Epithelial cell of esophagus (primary cell): ENCODE measurements at places on chromosomes 3 and 15.

- no peak for DNase-seq
Measured at GRCh38 chr3:128076483-128077201, 24.4 kb downstream of the SEC61A1 start.

- DNase-seq: no peak
Measured at GRCh38 chr3:106232956-106233355, 364.1 kb upstream of the CBLB start.

DNA sequence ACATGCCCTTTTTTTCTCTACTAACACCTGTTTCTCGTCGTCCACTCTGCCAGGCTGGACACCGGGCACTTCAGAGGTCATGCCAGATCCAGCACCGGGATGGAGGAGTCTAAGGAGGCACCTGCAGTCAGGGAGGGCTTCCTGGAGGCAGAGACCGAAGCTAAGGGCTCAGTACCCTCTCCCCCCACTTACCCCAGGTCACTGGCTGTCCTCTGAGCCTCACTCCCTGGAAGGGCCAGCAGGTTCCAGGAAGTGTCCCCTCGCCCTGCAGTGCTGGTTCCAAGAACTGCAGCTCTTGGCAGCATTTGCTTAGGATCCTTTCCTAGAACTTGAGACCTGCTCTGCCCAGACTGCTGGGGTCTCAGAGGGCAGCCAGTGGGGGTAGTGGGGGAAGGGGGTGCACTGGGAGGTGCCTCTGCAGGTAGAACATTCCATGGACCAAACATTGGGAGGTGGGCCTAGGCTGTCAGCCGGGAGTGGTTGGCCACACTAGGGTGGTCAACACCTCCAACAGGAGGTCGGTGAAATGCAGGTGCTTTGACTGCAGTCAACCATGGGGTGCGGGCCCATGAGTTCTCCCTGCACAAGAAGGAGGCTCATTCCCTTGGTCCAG lies 11.3 kb downstream of the CISH start:
- no peak for DNase-seq

- no peak for DNase-seq
Measured at GRCh38 chr3:160265088-160265487, 39.9 kb downstream of the C3orf80 start.

DNA sequence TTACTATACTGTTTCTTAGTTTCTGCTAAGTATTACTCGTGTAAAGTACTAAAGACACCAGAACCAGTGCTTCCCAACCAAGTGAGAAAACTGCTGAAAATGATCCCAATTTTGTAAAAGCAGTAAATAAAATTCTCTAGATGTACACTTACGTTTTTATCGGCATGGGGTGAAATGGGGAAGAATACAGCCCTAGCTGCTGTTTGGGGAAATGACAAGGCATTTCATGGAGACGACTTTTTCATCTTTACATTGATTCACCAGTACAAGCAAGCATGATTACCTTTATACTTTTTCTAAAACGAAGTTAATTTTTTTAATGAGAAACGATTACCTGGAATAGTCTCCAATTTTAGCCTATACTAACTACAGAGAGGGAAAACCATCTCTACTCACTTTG lies 1.4 kb downstream of the PSMD6 start:
- no peak for DNase-seq

- DNase-seq: peak; percentile 33
Measured at GRCh38 chr3:170180079-170180907, 1.2 kb downstream of the PHC3 start.

GRCh38 chr15:31457631-31458526 lies 131.2 kb downstream of the KLF13 start:
- peak; percentile 86 for DNase-seq

- peak; percentile 48 for DNase-seq
Measured at GRCh38 chr3:46946856-46947545, 29.5 kb downstream of the CCDC12 start.

- DNase-seq: no peak
Measured at GRCh38 chr15:81950841-81951414, 94.9 kb downstream of the MEX3B start.

- no peak for DNase-seq
Measured at GRCh38 chr3:69094467-69095205, 9.9 kb downstream of the ARL6IP5 start.

DNA sequence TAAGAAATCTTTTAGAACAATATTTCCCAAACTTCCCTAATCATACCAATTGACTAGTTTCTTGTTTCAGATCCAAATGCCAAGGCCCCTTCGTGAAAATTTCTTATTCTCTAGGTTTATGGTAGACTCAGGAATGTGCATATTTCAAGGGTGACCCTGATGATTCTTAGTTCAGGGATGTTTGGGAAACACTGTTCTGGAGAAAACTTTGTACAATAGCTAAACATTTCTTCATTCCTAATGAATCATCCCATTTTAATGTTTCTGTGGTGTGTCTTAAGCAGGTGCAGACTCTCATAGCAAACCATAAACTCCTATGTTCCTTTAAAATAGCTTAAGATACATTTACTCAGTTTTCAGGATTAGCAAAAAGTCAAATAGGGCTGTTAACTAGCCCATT lies 314.5 kb downstream of the TIGIT start:
- DNase-seq: peak; percentile 54

- peak; percentile 81 for DNase-seq
Measured at GRCh38 chr3:30544812-30545211, 61.6 kb upstream of the TGFBR2 start.

DNA sequence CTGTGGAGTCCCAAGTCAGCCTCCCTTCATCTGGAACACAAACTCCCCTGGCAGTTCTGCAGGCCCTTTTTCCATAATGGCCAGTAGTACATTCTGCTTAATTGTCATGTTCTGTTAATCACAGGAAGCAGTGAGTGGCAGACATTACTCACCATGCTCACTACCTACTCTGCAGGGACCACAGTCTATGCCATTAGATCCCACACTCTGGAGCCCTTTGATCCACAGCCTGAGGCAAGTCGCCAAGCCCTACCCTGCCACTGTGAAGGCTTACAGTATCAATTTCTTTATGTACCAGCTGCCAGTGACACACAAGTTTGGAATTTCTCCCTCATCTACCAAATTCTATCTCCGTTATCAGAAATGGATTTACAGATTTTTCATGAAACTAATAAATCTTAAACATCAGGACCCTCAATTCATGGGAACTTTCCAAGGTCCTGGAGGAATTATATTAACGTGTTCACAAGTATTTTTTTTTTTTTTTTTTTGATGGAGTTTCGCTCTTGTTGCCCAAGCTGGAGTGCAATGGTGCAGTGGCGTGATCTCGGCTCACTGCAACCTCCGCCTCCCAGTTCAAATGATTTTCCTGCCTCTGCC lies 20.6 kb upstream of the WWTR1 start:
- peak; percentile 54 for DNase-seq

- no peak for DNase-seq
Measured at GRCh38 chr3:45259133-45259532, 33.0 kb upstream of the TMEM158 start.

DNA sequence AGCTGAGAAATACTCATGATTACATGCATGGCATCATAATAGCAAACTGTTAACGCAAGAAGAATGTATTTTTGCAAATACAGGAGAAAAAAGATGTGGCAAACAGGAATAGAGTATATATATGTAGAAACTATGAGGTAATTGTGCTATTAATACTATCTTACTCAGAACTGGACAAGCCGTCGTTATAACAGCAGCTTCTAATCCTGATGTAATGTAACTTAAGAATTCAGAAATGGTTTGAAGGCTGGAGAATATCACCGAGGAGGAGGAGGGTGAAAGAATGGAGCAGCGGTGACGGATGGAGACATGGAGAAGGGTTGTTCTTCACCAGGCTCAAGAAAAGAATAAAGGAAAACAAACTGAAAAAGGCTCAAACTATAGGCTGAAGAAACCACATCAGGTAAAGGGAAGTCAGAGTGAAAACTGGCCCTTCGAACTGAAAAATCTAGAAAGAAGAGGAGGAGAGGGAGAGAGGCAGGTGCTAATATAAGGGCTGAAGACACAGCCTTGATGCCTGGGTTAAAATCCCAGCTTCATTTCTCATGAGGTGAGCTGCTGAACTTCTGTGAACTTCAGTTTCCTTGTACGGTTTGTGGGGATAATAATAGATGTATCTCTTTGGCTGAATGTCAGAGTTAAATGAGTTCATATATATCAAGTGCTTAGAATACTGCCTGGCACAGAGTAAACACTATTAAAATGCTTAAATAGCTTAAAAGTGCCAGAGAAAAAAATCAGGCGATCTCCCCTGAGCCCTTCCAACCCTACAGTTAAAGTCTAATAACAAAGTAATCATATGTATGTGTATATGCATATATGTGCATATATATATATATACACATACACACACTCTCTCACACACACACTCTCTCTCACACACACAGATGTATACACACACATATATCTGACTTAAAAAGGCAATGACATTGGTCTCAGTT lies 43.9 kb downstream of the GOLIM4 start:
- peak; percentile 24 for DNase-seq
